ENCODE measurements at places on chromosomes 2 and 18. TPM values are rescaled to one million over a fixed set of nuclear protein-coding genes. Genes with fewer than 3 reads are reported as not detected.

DNA sequence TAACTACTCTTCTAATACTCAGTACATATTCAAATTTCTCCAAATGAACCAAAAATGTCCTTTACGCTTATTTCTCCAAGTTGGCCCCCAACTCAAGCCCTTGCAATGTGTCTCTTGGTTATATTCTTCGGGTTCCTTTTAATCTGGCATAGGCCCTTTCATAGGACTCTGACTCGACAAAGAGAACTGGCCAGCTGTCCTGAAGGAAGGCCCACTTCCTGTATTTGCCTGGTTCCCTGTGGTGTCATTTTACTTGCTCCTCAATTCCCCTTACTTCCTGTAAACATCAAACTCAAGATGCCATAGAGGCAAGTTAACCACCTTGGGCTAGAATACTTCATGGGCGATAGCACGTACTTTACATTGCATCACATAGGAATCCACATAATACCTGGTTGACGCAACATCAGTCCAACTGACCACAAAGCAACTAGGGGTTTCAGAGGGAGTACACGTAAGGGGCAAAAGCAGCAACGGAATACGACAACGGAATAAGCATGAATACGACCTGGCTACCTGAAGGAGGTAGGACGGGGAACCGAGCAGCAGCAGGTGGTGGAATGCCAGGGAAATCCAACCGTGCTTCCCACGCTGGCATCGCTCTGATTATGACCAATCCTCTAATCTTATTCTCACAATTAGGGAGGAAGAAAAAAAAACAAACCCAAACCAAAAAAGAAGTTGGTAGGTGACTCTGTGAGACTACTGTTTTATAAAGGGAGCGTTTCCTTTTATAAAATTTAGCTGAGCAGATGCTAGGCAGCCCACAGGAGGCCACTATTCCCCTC, 823 bp upstream of the GORASP2 start:
- no peak for DNase-seq
- H3K27ac ChIP-seq: peak overlapping the region; percentile 62
- H3K27me3 ChIP-seq: no peaks in the 10 kb centered on the region
- no peaks in the 10 kb centered on the region for H3K36me3 ChIP-seq
- H3K4me1 ChIP-seq: peaks cover 13% of the 10 kb centered on the region
- peak overlapping the region; percentile 59 for H3K4me3 ChIP-seq

- peaks cover 6% of the 10 kb centered on the region for H3K36me3 ChIP-seq
- no peaks in the 10 kb centered on the region for H3K27me3 ChIP-seq
- H3K4me1 ChIP-seq: peaks cover 33% of the 10 kb centered on the region
- H3K4me3 ChIP-seq: no peak overlapping the region
- H3K27ac ChIP-seq: no peak overlapping the region
- no peak for DNase-seq
Measured at GRCh38 chr2:69948032-69948962, 13.1 kb downstream of the ASPRV1 start.

GRCh38 chr2:232761301-232761907, 15.0 kb downstream of the KCNJ13 start:
- H3K36me3 ChIP-seq: peaks cover 7% of the 10 kb centered on the region
- H3K4me1 ChIP-seq: no peaks in the 10 kb centered on the region
- H3K4me3 ChIP-seq: no peak overlapping the region
- H3K27me3 ChIP-seq: no peaks in the 10 kb centered on the region
- H3K27ac ChIP-seq: no peak overlapping the region

- peaks cover 34% of the 10 kb centered on the region for H3K4me1 ChIP-seq
- no peak overlapping the region for H3K4me3 ChIP-seq
- no peak overlapping the region for H3K27ac ChIP-seq
- no peaks in the 10 kb centered on the region for H3K27me3 ChIP-seq
- no peak for DNase-seq
Measured at GRCh38 chr2:20428717-20429490, 18.0 kb upstream of the RHOB start.

DNA sequence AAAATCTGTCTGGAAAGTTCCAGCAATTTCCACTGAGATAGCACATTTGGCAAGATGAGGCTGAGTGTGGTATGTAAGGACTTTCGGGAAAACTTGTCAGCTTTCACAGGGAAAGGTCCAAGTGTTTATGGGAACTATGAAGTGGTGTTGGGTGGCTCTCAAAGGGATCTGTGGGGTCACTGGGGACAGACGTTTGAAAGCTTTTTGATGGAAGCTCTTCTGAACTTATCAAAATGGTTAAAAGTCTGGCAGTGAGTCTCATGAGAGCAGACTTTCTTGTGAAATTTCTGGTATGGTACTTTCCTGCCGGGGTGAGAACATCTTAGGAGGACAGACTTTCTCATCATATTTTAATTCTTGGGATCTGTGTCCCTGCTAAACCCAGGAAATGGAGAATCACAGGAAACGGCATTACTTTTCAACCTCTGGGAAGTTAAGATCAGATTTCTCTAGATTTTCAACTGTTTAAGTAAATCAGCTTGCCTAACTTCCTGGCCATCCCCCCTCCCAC, 546.3 kb upstream of the ZEB2 start:
- no peak overlapping the region for H3K27ac ChIP-seq
- H3K27me3 ChIP-seq: no peaks in the 10 kb centered on the region
- peaks cover 9% of the 10 kb centered on the region for H3K4me1 ChIP-seq
- no peak for DNase-seq
- H3K36me3 ChIP-seq: no peaks in the 10 kb centered on the region
- no peak overlapping the region for H3K4me3 ChIP-seq

- H3K4me3 ChIP-seq: no peak overlapping the region
- no peaks in the 10 kb centered on the region for H3K27me3 ChIP-seq
- H3K27ac ChIP-seq: no peak overlapping the region
- peaks cover 3% of the 10 kb centered on the region for H3K4me1 ChIP-seq
Measured at GRCh38 chr2:120606931-120607330, 128.7 kb upstream of the GLI2 start.

GRCh38 chr2:115542331-115542730, 1099.9 kb downstream of the DPP10 start:
- no peaks in the 10 kb centered on the region for H3K4me1 ChIP-seq
- H3K27me3 ChIP-seq: no peaks in the 10 kb centered on the region

GRCh38 chr2:210022824-210023223, 20.4 kb downstream of the RPE start:
- H3K4me1 ChIP-seq: no peaks in the 10 kb centered on the region
- DNase-seq: no peak
- peaks cover 5% of the 10 kb centered on the region for H3K36me3 ChIP-seq
- H3K27me3 ChIP-seq: no peaks in the 10 kb centered on the region
- no peak overlapping the region for H3K27ac ChIP-seq
- H3K4me3 ChIP-seq: no peak overlapping the region

GRCh38 chr2:134035605-134036370, 218.1 kb upstream of the MGAT5 start:
- peaks cover 6% of the 10 kb centered on the region for H3K27me3 ChIP-seq
- H3K4me1 ChIP-seq: no peaks in the 10 kb centered on the region
- no peaks in the 10 kb centered on the region for H3K36me3 ChIP-seq
- H3K27ac ChIP-seq: no peak overlapping the region

- H3K4me3 ChIP-seq: no peak overlapping the region
- no peaks in the 10 kb centered on the region for H3K36me3 ChIP-seq
- peaks cover 4% of the 10 kb centered on the region for H3K27me3 ChIP-seq
Measured at GRCh38 chr18:5980721-5981120, 85.4 kb upstream of the TMEM200C start.

DNA sequence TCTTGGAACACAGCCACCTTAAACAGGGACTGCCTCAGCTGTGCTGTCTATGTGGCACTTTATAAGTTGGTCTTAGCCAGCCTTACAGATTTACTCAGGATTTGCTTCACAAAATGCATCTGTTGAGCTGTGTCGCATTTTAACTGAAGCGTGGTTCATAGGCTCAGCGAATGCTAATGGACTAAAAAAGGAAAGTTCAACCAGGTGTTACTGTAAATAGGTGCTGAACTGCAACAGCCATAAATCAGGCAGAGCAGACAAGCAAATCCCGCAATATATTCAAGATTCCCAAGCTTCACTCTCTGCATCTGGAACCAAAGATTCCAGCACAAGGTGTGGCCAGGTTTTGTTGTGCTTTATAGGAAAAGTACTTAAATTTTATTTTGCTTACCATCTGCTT, 130.0 kb downstream of the EPHA4 start:
- no peak overlapping the region for H3K27ac ChIP-seq
- H3K36me3 ChIP-seq: no peaks in the 10 kb centered on the region
- H3K4me3 ChIP-seq: no peak overlapping the region
- DNase-seq: no peak
- H3K4me1 ChIP-seq: peaks cover 14% of the 10 kb centered on the region
- no peaks in the 10 kb centered on the region for H3K27me3 ChIP-seq

- H3K27me3 ChIP-seq: no peaks in the 10 kb centered on the region
- H3K4me3 ChIP-seq: no peak overlapping the region
- DNase-seq: no peak
- no peaks in the 10 kb centered on the region for H3K4me1 ChIP-seq
- H3K36me3 ChIP-seq: no peaks in the 10 kb centered on the region
- H3K27ac ChIP-seq: no peak overlapping the region
Measured at GRCh38 chr2:221370857-221371211, 201.3 kb downstream of the EPHA4 start.

DNA sequence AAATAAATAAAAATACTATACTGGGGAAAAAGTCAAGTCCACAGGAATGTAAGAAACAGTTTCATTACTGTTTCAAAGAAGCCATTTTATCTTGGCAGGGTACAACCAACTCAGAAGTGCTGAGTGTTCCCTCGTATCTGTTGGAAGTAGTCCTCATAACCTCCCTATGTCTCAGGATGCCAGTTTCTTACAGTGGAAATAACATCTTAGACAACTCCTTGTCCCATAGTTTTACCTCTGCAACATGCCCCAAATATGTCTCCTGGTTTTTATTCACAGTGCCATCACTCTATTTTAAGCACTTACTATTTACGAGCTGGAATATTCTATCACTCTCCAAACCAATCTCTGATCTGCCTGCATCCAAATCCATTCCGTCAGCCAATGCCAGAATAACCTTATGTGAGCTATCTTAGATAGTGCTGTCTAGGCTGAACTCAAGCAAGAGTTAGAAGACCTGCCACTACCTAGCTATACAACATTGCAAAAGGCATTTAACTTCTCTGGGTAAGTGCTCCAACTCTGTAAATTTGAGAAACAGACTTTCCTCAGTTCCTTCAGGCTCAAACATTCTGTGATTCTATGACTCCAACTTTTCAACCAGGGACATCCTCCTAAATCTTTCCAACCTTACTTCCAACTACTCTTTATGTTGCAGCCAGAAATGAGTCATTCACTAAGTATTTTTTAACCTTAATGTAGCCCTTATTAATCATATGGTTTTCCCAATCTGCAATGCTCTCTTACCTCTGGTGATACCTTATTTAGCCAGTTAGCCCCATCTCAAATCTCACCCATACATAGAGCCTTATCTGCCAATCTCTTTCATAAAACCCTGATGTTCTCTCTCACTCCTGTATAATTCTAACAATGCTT, 66.7 kb downstream of the RTN4 start:
- H3K4me1 ChIP-seq: peaks cover 58% of the 10 kb centered on the region
- no peak overlapping the region for H3K4me3 ChIP-seq
- H3K27ac ChIP-seq: peak overlapping the region; percentile 53

- no peaks in the 10 kb centered on the region for H3K36me3 ChIP-seq
- no peak for DNase-seq
- H3K4me3 ChIP-seq: no peak overlapping the region
- H3K4me1 ChIP-seq: no peaks in the 10 kb centered on the region
- no peak overlapping the region for H3K27ac ChIP-seq
Measured at GRCh38 chr2:15708865-15709820, 117.5 kb downstream of the DDX1 start.

DNA sequence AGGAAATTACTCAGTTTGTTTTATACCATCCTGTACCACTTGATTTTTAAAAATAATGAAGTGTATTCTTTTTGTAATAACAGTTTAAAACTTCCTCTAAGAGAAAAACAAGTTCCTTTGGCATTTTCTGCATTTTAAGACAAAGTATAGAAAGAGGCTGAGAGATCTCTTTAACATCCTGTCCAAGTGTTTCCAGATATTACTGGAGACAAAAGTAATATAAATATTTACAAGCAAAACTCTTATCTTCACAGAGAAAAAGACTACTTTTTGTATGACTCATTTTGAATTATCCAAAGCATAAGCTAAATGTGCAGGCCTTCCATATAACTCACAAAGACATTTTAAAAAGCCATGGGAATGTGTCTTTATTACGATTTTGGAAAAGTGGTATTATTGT, 221.1 kb downstream of the RDH14 start:
- H3K27ac ChIP-seq: no peak overlapping the region
- H3K4me3 ChIP-seq: no peak overlapping the region
- H3K36me3 ChIP-seq: no peaks in the 10 kb centered on the region
- DNase-seq: no peak

GRCh38 chr2:127485694-127486071, 40.6 kb downstream of the IWS1 start:
- no peak for DNase-seq
- no peaks in the 10 kb centered on the region for H3K27me3 ChIP-seq
- no peaks in the 10 kb centered on the region for H3K4me1 ChIP-seq
- no peak overlapping the region for H3K4me3 ChIP-seq
- no peak overlapping the region for H3K27ac ChIP-seq

GRCh38 chr2:141582213-141582612, 548.6 kb downstream of the LRP1B start:
- H3K27me3 ChIP-seq: no peaks in the 10 kb centered on the region
- no peaks in the 10 kb centered on the region for H3K36me3 ChIP-seq
- H3K27ac ChIP-seq: no peak overlapping the region

DNA sequence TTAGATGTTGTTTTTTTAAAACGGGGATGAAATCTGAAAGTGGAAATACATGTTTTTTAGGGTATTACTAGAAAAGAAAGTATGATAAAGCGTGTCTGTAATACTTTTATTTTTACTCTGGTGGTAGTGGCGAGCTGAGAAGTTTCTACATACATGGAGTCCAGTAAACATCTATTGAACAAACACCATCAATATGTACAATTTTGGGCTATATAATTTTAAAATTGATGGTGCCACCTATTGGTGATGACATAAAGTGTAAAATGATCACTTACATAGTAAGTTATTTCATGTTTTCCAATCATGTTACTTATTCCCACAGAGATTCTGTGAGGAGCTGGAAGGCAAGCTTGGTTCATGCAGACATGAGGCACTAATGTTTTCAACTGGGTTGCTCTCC, 31.5 kb upstream of the NFE2L2 start:
- H3K4me3 ChIP-seq: no peak overlapping the region
- no peak for DNase-seq
- H3K36me3 ChIP-seq: no peaks in the 10 kb centered on the region
- no peak overlapping the region for H3K27ac ChIP-seq
- H3K27me3 ChIP-seq: no peaks in the 10 kb centered on the region
- no peaks in the 10 kb centered on the region for H3K4me1 ChIP-seq

Gene LOXL3
- 0.21 TPM for polyA plus RNA-seq

Gene CNDP1
- polyA plus RNA-seq: not detected

Gene HNRNPLL
- 53.8 TPM for polyA plus RNA-seq

Gene DYNAP
- polyA plus RNA-seq: 0.07 TPM

Gene RTP5
- not detected for polyA plus RNA-seq

Gene CEP76
- 7.5 TPM for polyA plus RNA-seq

Gene SLC23A3
- 2.4 TPM for polyA plus RNA-seq

All from keratinocyte (primary cell).